ENCODE measurements at places on chromosomes 1 and 21.
A peak's percentile ranks its signal among the peaks of the same experiment; 100 is the strongest.

GRCh38 chr1:183580281-183580682 lies 10.0 kb downstream of the NCF2 start:
- peak; percentile 37 for DNase-seq

- DNase-seq, result peak; percentile 99
Measured at GRCh38 chr1:178238722-178239510, 145.0 kb downstream of the RASAL2 start.

DNA sequence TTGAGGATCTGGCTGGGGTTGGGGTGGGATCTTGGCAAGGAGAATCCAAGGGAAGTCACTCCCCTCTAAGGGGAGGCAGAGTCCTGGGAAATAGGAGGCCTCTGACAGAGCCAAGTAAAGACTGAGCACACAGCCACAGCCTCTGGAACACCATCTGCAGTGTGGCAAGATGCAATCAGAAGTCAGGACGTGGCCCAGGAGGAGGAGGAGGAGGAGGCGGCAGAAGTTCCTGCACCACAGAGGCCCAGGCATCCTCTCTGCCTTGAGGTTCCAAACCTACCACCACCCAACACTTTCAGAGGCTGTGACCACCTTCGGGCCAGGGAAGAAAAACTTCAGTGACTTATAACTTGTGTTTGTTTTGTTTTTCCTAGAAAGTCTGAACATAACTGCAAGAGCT lies 23.7 kb upstream of the KCNE2 start:
- no peak for DNase-seq

- no peak for DNase-seq
Measured at GRCh38 chr1:183911285-183911684, 106.4 kb downstream of the RGL1 start.

DNA sequence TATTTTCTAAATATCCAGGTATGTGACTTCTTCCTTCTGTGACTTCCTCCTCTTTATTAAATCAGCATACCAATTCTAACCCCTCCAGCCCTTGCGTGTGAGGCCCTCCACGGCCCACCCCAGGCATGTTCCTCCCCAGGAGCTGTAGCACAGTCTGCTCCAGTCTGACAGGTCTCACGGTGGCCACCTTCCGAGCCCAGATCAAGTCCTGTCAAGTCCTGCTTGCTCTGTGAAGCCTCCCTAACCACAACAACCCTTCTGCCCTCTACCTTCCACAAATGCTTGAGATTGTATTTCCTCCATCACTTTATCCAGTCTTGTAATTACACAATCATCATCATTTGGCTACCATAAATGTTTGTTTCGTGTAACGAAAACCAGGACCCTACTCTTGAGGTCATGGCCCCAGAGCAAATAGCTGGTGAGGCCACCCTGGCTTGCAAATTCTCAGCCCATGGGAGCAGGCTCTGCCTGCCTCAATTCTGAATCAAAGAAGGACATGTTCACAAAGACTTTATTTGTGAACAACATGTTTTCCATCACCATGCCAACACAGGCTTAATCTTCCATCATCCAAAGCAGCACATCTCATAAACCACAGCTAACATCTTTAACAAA lies 33.0 kb upstream of the S100A7 start:
- DNase-seq, result no peak

GRCh38 chr1:160951443-160952128 lies 3.0 kb downstream of the ITLN2 start:
- peak; percentile 59 for DNase-seq

DNA sequence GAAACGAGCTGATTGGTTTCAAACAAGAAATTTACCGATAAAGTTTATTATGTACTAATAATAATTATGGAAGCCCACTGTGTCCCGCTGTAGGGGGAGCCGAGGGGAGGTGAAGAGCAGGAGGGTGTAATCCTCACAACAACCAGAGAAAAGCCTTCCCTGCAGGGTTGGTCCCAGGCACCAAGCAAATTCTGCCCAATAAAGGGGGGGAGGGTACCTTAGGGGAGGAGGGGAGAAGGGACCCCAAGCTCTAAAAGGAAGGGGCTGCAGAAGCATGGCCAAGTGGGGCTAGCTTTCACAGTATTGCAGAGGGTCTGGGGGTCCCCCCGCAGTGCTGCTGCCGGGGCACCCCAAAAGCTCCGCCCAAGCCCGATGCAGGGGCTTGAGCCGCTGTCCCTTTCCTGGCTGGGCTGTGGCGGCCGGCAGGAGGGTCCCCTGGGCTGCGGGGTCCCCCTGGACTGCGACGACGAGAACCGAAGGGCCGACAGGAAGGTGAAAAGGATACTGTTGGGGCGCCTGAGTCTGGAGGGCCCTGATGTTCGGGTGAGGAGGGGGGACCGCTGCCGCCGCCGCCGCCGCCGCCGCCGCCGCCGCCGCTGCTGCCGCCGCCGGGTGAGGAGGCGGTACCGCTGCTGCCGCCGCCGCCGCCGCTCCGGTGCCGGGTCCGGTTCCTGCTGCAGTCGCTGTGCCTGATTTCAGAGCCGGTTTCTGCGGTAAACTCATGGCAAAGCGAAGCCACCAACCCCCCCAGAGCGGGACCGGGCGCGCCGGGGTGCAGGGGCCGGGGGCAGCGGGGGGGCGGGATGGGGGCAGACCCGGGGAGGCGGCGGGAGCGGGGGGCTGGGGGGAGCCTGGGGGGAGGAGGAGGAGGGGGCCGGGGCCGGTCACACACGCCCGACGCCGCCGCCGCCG lies 771 bp downstream of the EIF4G3 start:
- DNase-seq, result peak; percentile 34

- DNase-seq, result no peak
Measured at GRCh38 chr21:43731476-43731875, 12.5 kb downstream of the PDXK start.

Data from EH (cell line).